ENCODE measurements at places on chromosomes 12 and 14.

DNA sequence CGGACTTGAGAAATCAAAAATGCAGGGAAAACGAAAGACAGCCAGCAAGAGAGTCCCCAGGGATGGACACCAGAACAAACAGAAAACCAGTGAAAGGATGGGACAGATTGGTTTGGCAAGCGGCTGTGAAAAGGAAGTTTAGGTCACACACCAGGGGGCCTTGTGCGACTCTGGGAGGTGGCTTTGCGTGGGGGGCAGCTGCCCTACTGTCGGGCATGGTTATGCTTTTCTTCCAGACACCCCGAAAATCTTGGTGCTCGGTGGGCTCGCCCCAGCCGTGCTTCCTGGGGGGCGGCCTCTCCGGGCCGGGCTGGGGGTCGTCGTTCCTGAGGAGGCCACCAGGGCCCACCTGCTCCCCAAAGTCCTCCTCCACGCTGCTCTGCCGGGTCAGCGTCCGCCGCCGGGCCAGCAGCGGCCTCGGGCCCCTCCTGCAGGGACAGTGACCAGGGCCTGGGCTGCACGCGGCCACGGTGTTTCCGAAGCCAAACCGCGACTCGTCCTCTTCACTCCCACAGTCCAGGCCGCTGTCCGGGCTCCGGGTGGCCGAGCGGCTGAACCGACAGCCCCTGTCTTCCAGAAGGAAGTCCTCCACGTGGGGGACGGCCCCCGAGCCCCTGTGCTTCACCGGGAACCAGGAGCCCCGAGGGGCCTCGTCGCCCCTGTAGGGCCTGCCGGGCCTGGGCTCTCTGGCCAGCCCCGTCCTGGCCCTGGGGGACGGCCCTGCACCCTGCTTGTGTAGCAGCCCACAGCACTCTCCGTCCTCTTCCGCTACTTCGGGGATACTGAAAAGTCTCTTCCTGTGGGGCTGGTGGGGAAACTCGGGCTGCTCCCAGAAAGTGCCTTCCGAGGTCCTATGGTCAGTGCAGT is 86.5 kb downstream of the PIWIL1 start:
- no peak for DNase-seq

- no peak for DNase-seq
Measured at GRCh38 chr14:103549361-103550311, 12.8 kb downstream of the BAG5 start.

GRCh38 chr14:87449016-87449415 is 544.0 kb downstream of the GALC start:
- peak; percentile 10 for DNase-seq

- no peak for DNase-seq
Measured at GRCh38 chr12:50574601-50575348, 70.0 kb downstream of the DIP2B start.

- no peak for DNase-seq
Measured at GRCh38 chr14:94650806-94651805, 38.9 kb downstream of the SERPINA3 start.

DNA sequence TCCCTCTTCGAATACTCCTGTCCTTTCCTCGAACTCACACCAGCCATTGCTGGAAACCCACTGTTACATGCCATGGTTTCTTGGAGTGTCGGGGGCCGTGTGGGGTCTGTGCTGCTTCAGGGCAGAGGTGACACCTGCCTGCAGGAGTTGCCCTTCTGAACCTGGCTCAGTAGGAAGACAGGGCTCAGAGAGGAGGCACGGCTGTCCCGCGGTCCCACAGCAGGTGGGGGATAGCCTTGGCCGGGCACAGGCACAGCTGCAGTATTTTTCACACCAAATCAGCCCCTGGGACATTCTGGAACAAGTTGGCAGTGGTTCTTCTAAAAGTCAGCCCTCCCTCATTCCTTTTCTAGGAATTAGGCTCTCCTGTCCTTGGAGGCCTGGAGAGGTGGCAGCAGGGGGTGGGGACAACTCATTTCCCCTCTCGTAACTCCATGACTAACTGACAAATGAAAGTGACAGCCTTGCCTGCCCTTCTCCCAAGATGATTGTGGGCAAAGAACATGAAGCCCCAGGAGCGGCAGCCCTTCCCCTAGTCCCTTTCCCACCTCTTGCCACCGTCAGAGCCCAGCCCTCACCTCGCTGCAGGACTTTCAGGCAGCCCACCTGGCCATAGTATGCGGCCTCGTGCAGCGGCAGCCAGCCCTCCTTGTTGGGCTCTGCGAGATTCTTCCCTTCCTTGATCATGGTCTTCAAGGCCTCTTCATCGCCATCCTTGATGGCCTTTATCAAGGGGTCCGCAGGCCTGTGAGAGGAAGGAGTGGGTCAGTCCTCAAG is 22.4 kb downstream of the ASB2 start:
- DNase-seq = no peak

Data from epithelial cell of prostate (primary cell).